ENCODE measurements at places on chromosomes 4 and X. TPM values are rescaled to one million over a fixed set of nuclear protein-coding genes. Genes with fewer than 3 reads are reported as not detected.

- no peak for DNase-seq
Observed at GRCh38 chr4:12286351-12286750, 857.7 kb upstream of the HS3ST1 start.

- DNase-seq = no peak
Observed at GRCh38 chr4:93261207-93261606, 567.3 kb upstream of the ATOH1 start.

DNA sequence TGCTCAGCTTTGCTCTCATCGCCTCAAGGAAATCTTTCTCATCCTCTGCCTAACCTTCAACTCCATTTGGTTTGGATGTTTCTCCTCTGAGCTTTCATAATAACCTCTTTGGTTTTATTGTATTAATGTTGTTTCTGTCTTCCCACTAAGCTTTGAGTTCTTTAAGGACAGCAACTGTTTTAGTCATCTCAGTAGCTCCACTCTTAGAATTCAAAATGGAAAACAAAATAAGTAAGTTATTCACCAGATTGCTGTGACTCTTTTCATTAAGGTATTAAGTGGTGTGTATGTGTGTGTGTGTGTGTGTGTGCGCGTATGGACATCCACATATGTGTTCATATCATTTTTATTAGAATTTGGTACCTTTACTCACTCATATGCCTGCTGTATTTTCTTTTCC, 279.2 kb upstream of the BOD1L1 start:
- DNase-seq = no peak

GRCh38 chr4:78517050-78517652, 34.4 kb upstream of the ANXA3 start:
- DNase-seq = peak; percentile 26

DNA sequence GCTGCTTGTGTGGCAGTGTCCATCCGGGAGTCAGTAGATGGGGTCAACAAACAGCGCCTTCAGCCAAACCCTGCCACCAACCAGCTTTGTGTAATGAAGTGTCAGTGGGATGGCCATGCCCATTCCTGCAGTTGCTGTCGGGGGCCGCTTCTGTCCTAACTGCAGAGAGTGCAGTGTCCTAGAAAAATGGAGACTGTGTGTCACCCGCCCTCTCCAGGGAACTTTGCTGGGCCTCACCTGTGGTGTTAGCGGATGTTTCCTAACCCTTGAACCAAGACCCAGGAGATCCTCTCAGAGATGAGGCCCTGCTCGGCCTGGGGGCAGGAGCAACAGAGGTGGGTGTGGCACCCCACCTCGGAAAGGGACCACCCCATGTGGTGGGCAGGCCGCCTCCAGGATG, 35.3 kb upstream of the HGFAC start:
- DNase-seq = no peak

GASK1B gene
- total RNA-seq = 2.1 TPM

GRCh38 chr4:26191353-26191752, 129.5 kb upstream of the RBPJ start:
- DNase-seq = peak; percentile 7

- DNase-seq = no peak
Observed at GRCh38 chr4:92520563-92520962, 216.8 kb downstream of the GRID2 start.

- no peak for DNase-seq
Observed at GRCh38 chrX:150849996-150850720, 48.3 kb downstream of the CD99L2 start.

DNA sequence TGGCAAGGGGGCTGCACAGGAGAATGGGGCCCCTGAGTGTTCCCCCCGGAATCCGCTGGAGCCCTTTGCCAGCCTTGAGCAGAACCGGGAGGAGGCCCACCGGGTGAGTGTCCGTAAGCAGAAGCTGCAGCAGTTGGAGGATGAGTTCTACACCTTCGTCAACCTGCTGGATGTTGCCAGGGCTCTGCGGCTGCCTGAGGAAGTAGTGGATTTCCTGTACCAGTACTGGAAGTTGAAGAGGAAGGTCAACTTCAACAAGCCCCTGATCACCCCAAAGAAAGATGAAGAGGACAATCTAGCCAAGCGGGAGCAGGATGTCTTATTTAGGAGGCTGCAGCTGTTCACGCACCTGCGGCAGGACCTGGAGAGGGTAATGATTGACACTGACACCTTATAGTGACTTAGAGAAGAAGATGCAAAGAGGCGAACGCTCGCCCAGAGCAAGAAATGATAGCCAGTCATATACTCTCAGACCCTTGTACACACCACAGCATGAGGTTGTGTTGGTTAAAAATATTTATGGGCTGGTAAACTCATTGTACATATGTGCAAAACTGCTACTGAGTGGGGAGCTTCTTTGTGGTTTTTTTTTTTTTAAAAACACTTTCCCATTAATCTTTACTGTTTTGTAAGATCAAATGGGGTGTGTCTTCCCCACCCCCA, 52.5 kb downstream of the JADE1 start:
- DNase-seq = no peak

- DNase-seq = no peak
Observed at GRCh38 chr4:96936886-96937285, 1097.0 kb downstream of the PDHA2 start.

DNA sequence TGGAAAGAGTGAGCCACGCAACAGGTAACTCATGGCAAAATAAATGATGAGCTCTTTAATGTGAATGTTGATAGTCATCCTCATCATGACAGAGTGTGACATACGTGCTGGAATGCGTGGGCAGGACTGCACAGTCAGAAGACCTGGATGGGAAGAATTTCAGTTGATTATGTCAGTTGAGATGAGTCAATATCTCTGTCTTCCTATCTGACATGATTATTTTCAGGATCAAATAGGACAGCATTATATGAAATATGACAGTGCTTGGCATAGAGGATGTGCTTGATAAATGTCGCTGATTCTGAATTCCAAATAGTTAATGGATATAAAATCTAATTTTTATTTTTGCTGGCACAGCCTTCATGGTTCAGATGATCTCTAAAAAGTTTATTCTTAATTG, 95.1 kb downstream of the IL15 start:
- no peak for DNase-seq

GRCh38 chr4:156237231-156237630, 283.6 kb upstream of the CTSO start:
- DNase-seq = no peak

NSUN7 gene
- not detected for total RNA-seq

GRCh38 chr4:26141911-26142638, 178.7 kb upstream of the RBPJ start:
- DNase-seq = peak; percentile 36

DNA sequence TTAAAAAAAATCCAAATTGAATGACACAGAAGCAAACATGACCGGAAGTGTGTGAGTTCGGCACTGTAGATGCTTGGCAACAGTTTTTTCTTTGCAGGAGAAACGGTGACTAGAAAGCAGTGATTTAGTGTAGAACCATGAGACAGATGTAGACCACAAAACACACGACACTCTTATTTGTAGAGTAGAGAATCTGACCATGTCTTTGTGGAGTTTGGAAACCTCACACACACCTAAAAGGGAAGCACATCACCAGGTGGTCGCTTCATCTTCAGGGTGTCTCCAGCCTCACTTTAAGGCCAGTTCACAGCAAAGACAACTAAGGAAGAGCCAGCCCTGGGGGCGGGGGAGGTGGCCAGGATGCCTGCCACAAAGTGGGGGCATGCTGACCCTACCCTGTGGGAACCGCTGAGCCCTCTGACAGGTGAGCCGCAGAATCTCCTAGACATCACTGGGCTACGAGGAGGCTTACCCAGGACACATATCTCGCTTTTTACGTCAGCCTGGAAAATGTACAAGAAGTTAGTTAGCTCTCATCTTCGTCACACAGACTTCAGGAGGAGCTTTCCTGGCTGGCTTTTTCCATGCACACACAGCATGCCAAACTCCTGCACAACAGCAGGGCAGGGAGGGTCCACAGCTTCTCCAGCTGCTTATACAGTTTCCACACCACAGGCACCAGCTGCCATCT, 64.4 kb upstream of the PDLIM3 start:
- DNase-seq = no peak

STS gene
- total RNA-seq = 2.9 TPM

GRCh38 chrX:115503099-115503498, 57.9 kb upstream of the PLS3 start:
- no peak for DNase-seq

DNA sequence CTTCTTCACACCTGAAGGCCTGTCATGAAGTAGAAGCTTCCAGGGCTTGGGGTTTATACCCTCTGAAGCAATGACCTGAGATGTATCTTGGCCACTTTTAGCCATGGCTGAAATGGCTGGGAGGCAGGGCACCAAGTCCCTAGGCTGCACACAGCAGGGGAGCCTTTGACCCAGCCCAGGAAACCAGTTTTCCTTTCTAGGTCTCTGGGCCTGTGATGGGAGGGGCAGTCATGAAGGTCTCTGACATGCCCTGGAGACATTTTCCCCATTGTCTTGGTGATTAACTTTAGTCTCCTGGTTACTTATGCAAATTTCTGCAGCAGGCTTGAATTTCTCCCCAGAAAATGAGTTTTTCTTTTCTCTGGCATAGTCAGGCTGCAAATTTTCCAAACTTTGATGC, 511.0 kb upstream of the KLHL4 start:
- no peak for DNase-seq

DNA sequence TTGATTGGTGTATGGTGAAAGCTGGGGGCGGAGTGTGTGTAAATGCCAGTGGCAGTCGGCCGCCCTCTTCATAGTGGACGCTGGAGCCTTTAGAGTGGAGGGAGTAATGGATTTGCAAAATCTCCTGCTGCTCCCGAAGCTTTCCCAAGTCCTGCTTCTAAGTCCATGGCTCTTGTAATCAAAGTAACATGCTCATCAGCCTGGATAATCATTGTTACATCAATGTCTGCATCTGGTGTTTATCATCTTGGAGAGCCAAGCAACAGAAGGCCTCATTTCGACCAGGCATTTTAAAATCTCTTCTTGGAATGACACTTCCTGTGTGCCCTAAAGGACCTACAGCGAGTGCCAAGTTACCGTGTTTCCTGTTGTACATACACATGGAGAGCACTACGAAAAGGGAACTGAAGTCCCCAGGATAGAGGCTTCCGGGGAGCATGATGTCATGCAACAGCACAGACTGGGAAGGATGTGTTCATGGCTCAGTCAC, 32.2 kb downstream of the UNC5C start:
- DNase-seq = no peak

GRCh38 chrX:34875204-34875603, 67.4 kb upstream of the FAM47B start:
- DNase-seq = peak; percentile 51

HSD17B13 gene
- total RNA-seq = 4.5 TPM

DNA sequence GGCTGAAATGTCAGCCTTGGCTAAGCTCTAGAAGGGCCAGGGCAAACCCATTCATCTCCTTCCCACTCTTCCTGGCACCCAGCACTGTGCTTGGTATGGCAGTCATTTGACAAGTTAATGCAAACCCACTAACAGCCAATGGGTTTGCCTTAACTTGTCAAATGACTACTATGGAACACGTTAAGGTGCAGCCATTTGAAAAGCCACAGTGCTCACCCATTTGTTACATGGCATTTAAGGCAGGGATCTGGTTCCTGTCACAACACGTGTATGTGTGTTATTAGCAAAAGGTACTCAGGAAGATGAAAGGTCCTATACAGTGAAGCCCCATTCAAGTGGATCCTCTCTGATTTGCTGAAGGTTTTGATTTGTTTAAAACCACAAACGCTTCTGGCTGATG, 7.2 kb downstream of the CRMP1 start:
- no peak for DNase-seq

SLC10A7 gene
- 11.7 TPM for total RNA-seq

CTAG1A gene
- not detected for total RNA-seq

DNA sequence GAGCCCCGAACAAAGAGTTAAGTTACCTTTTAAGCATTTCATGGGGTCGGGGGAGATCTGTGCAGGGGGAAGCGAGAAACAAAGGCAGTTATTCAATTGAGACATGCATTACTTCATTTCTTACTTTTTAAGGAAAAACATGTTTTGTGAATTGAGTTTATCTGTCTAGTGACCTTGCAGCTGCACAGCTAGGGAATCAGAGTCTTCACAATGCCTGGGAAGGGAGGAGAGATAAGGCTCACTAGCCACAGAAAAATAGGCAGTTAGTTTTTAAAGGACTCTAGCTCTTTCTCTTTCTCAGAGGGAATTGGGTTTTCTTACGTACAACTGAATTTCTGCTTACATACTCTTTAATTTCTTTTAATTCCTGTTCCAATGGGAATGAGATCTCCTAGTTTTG, 26.2 kb upstream of the ZBTB33 start:
- DNase-seq = no peak

DNA sequence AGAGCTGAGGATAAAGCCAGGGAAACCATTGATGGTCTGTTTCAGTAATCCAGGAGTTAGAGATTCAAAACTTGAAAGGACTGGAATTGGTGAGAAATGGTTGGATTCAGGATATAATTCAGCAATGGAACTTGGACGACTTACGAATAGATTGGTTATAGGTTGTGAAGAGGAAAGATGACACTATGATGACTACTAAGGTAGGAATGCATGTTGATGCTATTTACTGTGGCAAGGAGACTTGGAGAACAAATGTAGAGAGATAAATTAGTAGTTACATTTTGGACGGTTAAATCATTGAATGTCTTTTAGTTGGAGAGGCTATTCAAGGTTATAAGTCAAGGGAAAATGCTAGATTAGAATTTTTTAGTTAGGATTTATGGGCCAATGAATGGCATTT, 365.4 kb upstream of the TECRL start:
- no peak for DNase-seq

DNA sequence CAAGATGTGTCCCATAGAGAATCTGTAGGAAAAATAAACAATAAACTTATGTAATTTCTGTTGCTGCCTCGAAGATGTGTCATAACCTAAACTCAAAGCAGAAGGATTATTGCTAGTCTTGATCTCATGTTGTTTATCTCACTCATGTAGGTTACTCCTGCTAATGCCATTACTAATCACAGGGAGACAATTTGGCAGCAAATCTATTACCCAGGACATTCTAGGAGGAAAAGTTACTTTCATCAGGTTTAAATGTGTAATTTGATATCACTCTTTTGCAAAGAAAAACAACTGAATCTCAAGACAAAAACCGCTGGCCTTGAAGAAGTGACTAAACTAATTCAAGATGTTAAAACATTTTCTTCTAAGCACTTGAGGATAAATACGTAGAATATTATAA, 34.0 kb downstream of the LDOC1 start:
- no peak for DNase-seq

- no peak for DNase-seq
Observed at GRCh38 chr4:149702414-149703293, 113.0 kb downstream of the IQCM start.

STATH gene
- total RNA-seq = 0.29 TPM

FRMD7 gene
- not detected for total RNA-seq

DKC1 gene
- 68.3 TPM for total RNA-seq

DNA sequence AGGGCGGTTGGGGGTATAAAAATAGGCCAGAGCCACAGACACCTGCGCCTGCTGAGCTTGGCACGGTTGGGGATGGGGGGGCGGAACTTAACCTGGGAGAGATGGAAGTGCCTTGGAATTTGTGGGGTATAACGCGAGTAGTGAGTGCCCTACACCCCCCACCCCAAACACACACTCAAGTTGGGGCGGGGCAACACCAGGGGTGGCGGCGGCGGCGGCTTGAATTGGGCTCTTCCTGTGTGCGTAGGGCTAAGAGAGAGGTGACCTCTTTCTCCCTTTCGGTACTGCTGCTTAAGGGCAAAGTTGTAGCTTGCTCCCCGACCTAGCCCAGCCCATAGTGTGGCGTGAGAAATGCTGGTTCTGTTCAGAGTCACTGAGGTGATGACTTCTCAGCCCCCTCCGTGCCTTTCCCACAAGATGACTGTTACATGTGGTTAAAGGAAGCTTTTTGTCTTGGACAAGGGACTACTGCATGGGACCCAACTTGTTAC, 839 bp downstream of the STK26 start:
- peak; percentile 18 for DNase-seq

SPANXD gene
- total RNA-seq = 74.7 TPM

GRCh38 chr4:184548648-184549341, 74.4 kb upstream of the IRF2 start:
- no peak for DNase-seq
